ENCODE measurements at places on chromosomes 7 and 10.
A peak's percentile ranks its signal among the peaks of the same experiment; 100 is the strongest.

- no peak for DNase-seq
These were observed 1.7 kb upstream of the WDR86 start for GRCh38 chr7:151411551-151411950.

DNA sequence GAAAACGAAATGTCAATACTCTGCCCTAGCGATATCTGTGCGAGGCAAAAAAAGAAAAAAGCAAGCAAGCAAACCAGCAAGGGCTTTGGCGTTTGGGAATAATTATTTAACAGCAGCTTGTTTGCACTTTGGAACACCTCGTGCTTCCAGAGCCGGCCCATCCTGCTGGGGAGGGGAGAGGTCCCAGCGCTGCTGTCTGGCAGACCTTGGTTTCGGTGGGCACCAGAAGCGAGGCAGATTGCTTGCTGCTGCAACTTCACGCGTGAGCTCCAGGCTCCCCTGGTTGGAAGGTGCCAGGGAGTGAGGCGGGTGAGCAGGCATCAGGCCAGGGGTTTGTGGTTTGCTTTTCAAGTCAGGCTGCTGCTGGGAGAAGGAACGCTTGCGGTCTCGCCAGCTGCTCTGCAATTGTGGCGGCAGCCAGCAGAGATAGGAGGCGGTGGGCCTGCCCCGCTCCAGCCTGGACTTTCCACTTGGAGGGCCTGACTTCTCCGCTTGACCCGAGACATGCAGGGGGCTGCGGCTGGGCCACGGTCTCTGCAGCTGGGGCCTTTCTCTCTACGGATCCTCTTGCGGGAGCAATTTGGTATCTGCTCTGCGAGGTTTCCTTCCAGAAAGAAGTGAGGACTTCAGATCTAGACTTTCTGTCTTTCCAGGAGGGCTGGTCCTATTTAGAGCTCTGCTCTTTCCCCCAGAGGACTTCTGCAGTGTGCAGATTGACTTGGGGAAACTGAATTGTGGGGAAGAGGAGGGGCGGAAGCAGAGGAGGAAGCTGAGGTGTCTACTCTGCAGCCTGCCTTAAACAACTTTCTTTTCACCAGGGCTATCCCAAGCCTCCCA is 131.4 kb downstream of the PRPF18 start:
- peak; percentile 85 for DNase-seq

DNA sequence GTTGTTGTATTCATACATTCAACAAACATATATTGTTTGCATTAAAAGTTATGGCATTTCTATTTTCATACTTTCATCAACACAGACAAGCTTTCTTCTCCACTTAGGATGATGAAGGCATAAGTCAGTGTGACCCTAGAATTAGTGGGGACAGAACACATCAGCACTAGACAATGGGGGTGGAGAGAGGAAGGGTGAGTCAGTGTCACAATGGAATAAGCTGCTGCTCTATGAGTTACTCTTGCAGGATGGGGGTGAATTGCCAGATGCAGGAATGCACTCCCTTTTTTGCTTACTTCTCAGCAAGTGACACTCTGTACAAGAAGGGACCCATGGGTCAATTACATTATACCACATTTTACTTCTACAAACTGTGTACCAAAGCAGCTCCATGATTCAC is 74.0 kb downstream of the DGKI start:
- peak; percentile 89 for DNase-seq

DNA sequence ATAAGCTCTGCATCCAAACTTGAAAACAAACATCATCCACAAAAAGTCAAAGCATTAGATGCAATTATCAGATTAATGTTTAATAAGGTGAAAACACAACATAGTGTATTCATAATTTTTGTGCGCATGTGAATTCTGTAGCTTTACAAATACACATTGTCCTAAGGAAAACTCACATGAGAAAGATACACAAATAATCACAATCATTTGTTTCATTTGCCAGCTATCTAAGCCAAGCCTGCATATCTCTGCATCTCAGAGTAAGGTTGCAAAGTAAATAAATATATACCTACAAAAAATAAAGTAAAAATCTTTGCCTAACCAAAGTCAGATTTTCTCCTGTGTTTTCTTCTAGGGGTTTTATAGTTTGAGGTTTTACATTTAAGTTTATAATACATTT is 57.4 kb downstream of the ADCY1 start:
- no peak for DNase-seq

- peak; percentile 75 for DNase-seq
These were observed 399.5 kb upstream of the ANKRD30A start for GRCh38 chr10:36725581-36726520.

DNA sequence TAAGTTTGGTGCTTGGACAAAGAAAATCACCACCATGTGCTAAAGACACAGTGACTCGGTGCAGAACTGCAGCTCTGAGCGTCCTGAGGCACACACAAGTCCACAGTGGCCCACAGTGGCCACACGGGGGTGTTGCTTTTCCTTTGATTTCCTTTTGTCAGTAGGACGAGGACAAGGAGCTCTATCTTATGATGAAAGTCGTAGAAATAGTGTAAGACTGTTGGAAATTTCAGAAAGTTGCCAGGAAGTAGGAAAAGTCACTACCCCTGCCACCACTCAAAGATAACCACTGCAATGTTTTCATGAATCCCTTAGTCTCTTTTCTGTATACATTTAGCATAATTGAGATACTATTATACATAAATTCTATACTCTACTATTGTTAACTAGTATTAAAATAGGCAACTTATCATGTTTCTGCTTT is 146.0 kb downstream of the TNS3 start:
- peak; percentile 81 for DNase-seq

GRCh38 chr7:108147031-108147563 is 16.9 kb upstream of the LAMB4 start:
- no peak for DNase-seq

GRCh38 chr10:104327745-104328645 is 10.3 kb downstream of the ITPRIP start:
- DNase-seq = peak; percentile 94

DNA sequence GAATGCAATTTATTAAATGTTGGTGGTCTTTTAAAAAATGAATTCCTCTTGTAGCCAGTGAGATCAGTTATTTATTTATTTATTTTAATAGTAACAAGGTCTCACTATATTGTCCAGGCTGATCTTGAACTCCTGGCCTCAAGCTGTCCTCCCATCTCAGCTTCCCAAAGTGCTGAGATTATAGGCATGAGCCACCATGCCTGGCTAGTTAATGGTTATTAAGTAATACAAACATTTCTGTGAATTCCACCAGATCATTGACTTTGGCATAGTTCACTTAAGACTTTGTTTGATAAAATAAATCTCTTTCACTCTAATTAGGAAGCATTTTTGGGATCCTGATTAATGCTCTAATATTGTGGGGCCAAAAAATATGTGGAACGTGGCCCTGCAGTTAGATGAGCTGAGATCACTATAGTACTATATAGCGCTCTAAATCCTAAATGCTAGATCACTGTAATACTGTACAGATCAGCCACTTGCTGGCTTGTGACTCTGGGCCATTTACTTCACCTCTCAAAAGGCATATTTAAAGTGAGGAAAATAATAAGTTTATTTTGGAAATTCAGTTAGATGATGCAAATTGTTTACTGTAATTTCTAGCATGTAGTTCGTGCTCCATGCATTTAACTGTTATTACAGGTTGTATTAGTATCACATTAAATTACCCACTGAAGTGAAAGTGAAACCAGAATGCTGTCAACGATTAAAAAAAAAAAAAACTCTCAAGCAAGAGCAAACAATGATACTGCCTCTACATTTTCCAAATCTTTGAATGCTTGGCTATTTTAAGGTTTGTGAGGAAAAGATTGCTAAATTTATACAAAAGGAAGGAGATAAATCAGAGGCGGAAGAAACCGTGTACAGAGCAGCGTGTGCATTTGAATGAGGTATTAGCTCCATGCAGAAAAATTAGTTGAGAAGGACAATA is 15.9 kb upstream of the FAS start:
- DNase-seq = peak; percentile 46

GRCh38 chr10:44569193-44570091 is 184.5 kb upstream of the CXCL12 start:
- peak; percentile 63 for DNase-seq

DNA sequence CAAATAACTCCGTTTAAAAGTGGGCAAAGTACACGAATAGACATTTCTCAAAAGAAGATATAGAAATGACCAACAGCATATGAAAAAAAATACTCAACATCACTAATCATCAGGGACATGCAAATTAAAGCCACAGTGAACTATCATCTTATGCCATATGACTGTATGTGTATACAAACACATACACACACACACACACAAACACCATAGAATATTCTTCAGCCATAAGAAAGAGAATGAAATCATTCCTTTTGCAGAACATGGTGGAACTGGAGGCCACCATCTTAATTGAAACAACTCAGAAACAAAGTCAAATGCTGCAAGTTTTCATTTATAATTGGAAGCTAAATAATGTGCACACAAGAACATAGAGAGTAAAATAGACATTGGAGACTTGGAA is 1019.4 kb downstream of the KCNMA1 start:
- no peak for DNase-seq

- no peak for DNase-seq
These were observed 321.0 kb upstream of the TPK1 start for GRCh38 chr7:145156834-145157233.

DNA sequence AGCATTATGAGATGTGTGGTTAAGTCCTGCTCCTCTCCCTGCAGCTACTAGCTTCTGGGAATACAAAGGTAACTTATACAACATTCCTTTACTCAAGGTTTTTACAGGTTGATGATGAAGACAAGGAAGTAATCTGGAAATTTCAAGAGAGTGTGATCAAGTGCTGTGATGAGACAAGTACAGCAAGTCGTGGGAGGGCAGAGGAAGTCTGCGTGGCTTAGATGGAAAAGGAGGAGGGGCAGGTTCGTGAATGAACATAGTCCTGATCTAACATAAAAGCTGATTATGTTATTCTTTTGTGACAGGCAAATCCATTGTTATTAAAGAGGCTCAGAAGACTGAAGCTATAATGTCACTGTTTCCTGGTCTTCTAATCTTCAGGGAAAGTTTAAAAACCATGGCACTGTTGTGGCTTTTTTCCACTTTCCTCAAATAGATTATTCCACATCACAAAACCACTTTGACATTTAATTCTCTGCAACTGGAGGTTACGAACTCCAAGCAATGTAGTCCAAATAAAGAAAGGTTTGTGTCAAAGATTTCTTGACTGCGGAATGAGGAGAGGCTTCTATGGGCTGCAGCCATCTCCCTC is 84.1 kb downstream of the CPXM2 start:
- no peak for DNase-seq

GRCh38 chr7:46080595-46081159 is 159.6 kb upstream of the IGFBP3 start:
- peak; percentile 66 for DNase-seq

DNA sequence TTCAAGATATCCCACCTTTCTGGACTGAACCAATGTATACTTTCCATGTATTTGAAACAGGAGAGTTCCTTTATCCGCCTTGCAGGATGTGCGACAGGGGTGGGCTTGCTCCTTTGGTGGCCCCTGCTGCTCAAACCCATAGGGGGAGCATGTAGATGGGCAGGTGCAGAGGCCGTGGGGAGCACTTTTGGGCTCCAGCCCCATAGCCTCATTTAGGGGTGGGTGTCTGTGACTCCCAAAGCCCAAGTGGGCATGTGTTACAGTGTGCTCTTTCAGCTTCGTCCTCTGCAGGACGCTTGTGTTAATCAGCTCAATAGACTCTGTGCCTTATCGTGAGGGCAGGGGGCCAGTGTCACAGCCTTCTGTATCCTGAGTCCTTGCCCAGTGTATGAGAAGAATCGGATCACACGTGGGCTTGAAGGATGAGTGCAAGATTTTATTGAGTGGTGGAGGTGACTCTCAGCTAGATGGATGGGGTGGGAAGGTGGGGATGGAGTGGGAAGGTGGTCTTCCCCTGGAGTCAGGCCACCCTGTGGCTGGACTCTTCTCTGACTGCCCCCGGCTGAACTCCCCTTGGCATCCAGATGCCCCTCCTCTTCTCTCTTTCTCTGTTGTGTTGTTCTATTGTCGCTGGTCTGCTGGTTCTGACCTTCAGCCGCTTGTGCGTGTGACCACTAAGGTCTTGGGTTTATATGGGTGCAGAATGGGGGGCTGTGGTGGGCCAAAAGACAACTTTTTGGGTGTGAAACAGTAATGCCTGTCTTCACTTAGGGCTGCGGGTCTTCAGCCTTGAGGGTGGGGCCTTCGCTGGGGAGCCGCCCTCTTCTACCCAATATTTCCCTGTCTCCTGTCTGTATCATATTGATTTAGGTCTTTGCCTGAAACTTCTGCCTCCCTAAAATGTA is 262.2 kb downstream of the GLRX3 start:
- DNase-seq = no peak

DNA sequence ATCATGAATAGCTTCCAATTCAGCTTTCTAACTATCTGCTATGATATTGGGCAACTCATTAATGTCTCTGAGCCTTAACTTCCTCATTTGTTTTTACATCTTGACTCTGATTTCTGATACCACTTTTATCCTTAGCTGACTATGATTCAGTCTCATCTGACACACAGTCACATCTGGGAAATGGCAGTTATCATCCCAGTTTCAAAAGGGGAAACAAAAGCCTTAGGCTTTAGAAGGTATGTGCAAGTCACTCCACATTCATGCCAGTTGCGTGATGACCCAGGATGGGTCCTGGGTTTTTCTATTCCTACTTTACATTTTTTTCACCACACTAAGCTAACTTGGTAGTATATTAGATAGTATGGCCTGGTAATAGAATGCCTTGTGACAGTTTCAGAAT is 12.7 kb downstream of the SCIN start:
- DNase-seq = peak; percentile 25

- DNase-seq = no peak
These were observed 659.2 kb downstream of the SDK1 start for GRCh38 chr7:3960050-3960763.

DNA sequence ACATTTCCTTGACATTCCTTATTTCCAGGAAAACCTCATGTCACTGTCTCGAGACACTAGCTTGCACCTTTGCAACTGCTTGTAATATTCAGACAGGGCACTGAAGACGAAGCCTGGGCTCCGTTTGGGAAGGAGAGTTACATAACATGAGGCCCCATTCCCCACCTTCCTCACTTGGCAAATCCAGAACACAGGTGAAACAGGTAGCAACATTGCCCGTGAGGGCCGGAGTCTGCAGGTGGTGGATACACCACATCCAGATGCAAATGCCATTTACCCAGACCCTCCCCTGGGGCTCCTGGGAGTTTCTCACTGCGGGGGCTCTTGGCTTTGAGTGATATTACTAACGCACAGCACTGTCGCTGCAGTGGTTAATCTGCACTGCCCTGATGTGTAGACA is 491.0 kb downstream of the PTPRN2 start:
- DNase-seq = no peak

- no peak for DNase-seq
These were observed 81.4 kb downstream of the WDR37 start for GRCh38 chr10:1137499-1138163.

GRCh38 chr7:35268953-35269352 is 15.1 kb upstream of the TBX20 start:
- no peak for DNase-seq
